ENCODE measurements at places on chromosomes 1 and 21. TPM values are rescaled to one million over a fixed set of nuclear protein-coding genes. Genes with fewer than 3 reads are reported as not detected.

Gene GSTM5
- polyA plus RNA-seq = 42.1 TPM

Gene POU3F1
- polyA plus RNA-seq = 1.7 TPM

Gene ETV3L
- not detected for polyA plus RNA-seq

Gene CRNN
- polyA plus RNA-seq = not detected

Gene DYNLT5
- 2.1 TPM for polyA plus RNA-seq

Gene GNG4
- 3.7 TPM for polyA plus RNA-seq

Gene RNU1-2
- 1.5 TPM for polyA plus RNA-seq

Gene ARID1A
- 107 TPM for polyA plus RNA-seq

Gene RHEX
- polyA plus RNA-seq = 3.3 TPM

Gene SLC22A15
- polyA plus RNA-seq = 6.2 TPM

Gene RBP7
- 22.3 TPM for polyA plus RNA-seq

Gene RAB25
- 67.0 TPM for polyA plus RNA-seq

Gene OR10R2
- not detected for polyA plus RNA-seq
